ENCODE measurements at places on chromosomes 2 and 18. TPM values are rescaled to one million over a fixed set of nuclear protein-coding genes. Genes with fewer than 3 reads are reported as not detected.

L3MBTL4 gene
- total RNA-seq = 8.2 TPM

UGT1A5 gene
- not detected for total RNA-seq

HOXD10 gene
- total RNA-seq = 0.56 TPM

DSC3 gene
- 0.32 TPM for total RNA-seq

HOXD13 gene
- total RNA-seq = not detected

PLGLB1 gene
- 8.0 TPM for total RNA-seq

NEURL3 gene
- total RNA-seq = not detected

TRABD2A gene
- total RNA-seq = 5.4 TPM

CNGA3 gene
- not detected for total RNA-seq

ETAA1 gene
- total RNA-seq = 13.1 TPM
